ENCODE measurements at places on chromosomes 11 and 22.

DNA sequence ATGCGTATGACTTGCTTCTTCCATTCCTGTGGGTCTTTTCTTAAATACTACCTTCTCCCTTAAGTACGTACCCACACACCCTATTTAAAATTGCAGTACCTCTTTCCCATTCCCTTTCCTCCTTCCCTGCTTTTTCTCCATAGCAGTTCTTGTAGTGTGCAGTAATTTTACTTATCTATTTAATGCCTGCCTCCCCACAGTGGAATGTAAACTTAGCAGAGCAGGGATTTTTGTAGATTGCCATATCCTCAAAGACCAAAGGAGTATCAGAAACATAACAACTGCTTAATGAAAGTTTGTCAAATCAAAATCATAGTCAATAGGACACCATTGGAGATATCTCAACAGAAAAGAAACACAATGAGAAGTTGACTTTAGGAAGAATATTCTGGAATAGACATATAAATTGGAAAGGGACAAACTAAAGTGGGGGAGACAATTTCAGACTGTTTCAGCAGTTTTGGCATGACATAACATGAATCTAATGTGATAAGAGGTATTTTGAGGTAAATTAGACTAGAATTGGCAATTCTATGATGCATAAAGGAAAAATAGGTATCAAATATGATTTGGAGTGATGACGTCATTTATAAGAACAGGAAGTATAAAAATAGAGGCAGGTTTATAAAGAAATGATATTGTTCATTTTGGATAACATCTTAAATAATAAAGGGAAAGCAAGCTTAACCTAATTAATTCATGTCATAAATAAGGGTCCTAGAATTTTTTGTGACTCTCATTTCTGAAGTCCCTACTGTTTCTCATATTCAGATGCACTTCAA, 188.4 kb downstream of the SOX6 start:
- DNase-seq: no peak

GRCh38 chr22:18156878-18157713, 7.1 kb downstream of the USP18 start:
- peak; percentile 62 for DNase-seq

DNA sequence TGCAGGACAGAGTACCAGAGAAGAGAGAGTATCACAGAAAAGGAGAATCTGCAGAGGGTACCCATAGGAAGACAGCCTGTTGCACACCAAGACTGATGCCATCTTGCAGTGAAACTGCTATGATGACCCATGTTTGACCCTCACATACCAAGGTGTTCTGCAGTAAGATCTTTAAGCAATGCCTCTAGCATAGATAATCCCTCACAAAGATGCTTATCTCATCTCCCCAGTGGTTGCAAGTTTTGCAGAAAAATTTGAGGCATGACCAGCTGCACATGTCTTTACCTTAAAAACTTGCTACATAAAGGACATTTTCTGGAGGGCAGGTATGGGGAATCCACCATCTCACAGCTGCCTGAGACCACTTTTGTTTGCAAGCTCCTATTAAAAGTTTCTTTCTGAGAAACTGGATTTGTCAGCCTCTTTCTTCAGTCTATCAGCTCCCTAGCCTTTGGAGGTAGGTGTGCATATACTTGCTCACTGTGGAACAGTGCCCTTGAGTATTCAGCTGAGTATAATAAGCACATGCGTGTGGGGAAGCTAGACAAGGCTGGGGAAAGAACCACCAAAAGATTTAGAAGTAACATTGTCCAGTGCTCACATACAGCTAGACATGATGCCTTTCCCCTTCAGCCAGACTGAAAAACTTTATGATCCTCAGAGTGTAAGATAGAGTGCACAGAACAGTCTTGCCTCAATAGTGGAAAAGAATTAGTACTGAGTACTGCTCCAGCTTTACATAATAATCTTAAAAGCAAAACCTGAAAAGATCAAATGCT, 100.3 kb upstream of the TEAD1 start:
- DNase-seq: no peak

DNA sequence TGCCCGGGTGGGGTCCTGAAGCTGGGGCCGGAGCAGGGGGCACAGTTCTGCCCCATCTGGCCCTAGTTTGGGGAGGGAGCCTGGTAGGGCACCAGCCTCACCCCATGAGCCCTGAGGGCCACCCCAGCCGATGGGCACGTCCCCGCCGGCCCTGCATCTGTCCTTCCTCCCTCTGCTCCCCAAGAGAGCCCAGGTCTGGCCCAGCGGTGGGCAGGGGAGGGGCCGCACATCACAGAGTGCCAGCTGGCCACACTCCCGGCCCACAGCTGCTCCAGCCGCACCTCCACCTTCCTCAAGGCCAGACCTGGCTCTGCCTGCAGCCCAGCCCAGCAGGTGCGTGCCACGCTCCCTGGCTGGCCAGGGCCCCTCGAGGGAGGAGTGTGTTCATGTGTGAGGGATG, 21.6 kb downstream of the BRSK2 start:
- no peak for DNase-seq

DNA sequence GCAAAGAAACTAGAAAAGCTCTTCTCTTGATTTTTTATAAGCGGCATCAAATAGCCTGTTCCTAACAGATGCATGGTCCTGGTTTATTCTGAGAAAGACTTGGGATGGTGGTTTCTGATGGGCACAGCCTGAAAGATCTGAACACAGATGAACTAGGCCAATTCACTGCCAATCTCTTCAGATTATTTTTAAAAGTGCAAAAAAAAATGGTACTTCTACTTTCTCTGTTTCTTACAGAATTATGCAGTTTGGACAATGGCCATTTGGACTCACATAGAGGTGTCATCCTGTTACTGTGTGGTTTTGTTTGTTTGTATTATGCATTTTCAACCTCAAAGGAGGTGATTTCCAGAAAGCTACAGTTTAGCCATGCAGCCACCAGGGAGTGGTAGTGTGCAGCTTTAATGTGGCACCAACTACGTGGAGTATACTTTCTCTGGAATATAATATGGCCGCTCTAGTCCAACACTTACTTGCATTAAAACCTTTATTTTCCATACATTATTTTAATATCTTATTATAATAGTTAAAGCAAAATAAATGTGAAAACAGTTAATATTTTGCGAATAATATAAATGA, 469.8 kb upstream of the KIRREL3 start:
- no peak for DNase-seq

Data from upper lobe of right lung (tissue), 1 donor.